ENCODE measurements at places on chromosomes 16 and 17.

DNA sequence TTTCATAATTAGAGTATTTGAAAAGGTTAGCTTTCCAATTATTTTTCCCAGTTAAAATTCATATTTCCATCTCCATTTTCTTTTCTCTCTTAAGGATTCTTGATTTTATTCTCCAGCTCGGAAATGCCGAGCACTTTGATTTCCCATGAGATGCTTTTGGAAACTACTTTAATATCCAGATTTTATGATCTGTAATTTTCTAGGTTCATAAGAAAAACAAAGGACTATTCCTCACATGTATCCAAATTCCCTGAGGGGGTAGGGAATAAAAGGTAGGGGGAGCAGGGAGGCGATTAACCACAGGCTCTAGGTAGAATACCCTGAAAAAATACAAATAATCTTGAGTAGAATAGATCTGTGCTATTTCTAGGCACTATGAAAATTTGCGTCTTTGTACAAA lies 938 bp downstream of the RNF43 start:
- no peak for DNase-seq

- DNase-seq: no peak
These were observed 272.2 kb downstream of the CDH13 start for GRCh38 chr16:82899006-82899405.

DNA sequence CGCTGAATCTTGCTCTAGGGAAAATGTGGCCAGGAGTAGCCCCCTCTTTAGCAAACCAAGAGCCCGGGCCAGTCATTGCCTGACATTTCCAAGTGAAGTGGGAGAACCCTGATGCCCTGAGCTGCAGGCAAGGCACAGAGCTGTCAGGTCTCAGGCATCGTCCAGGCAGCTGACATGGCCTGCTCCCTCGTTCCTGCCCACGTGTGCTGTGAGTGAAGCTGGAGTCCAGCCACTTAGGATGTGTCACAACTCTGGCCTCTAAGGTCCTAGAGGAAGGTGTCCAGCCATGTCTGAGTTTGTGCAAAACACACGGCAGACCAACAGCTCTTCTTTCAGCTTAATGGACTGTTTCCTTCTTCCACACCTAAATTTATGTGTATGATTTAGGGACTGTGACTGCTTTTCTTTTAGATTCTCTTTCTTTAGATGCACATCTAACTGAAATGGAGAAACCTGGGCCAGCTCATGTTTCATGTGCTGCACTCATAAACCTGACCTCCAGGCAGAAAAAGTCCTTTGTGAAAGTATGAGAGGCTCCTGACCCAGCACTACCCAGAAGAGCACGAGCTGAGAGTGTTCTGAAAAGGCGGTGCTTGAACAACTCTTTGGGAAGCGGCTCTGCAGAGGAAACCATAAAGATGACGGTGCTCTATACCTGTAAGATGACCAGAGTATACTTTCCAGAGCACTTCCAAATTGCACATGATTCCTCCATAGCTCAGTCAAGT lies 14.8 kb upstream of the LIMD2 start:
- no peak for DNase-seq

DNA sequence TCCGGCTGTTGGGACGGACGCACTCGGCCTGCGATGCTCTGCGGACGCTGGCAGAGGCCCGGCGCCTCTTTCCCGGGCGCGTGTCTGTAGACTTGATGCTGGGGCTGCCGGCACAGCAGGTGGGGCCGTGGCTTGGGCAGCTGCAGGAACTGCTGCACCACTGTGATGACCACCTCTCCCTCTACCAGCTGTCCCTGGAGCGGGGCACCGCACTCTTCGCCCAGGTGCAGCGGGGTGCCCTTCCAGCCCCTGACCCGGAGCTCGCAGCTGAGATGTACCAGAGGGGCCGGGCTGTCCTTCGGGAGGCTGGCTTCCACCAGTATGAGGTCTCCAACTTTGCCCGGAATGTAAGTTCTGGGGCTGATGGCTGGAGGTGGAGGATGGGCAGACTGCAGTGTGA lies 3.5 kb downstream of the RSAD1 start:
- no peak for DNase-seq

- no peak for DNase-seq
These were observed 5.8 kb downstream of the ZNF18 start for GRCh38 chr17:11991461-11991860.

GRCh38 chr17:80287038-80287437 lies 26.4 kb downstream of the RNF213 start:
- DNase-seq: no peak

DNA sequence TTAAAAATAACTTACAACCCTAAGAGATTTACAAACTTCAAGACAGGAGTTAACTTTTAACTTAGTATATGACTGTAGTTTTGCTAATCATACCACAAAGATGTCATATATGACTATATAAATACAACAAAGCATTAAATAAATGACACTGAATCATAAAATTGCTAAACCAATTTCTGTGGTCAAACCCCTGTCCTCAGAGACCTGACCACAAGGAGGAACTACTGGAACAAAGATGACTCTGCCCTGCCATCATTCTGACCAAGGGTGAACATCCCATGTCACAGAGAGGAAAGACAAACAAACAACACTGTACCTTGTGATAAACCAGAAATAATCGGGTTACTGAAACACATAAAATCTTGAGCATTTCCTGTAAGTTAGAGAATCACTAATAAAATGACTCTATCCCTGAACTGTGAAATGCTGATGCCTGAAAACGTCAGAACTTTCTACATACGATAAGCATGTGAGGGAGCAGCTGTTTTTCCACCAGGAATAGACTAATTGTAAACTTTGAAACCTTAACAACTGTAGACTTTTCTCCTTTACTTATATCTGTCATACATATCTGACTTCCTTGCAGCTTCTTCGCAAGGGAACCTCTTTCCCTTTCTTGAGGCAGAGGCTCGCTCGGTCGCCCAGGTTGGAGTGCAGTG lies 47.9 kb downstream of the WDR59 start:
- no peak for DNase-seq

DNA sequence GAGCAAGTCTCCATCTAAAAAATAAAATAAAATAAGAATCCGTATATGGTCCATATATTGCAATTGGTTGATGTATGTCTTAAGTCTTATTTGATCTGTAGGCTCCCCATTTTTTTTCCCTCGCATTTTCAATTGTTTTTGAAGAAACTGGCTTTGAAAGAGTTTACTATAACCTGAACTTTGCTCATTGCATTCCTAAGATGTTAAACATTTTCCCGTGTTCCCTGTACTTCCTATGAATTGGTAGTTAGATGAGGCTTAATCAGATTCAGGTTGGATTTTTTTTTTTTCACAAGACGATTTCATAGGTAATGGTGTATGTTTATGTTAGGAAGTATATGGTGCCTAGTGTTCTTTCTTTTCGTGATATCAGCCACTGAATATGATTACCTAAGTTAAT lies 3.3 kb downstream of the LRRC36 start:
- no peak for DNase-seq

DNA sequence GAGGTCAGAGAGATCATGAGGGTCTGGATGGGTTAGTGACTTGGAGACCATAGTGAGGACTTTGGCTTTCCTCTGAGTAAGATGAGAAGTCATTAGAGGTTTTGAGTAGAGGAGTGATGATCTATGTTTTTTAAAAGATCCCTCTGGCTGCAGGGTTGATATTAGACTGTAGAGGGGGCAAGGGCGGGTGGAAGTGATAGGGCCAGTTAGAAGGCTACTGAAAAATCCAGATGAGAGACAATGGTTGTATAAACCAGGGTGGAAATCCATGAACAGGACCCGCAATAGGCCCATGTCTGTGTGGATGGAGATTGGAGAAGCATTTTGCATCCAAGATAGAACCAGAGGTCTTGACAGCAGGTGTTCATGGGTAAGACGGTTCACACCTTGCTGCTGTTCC lies 9.8 kb downstream of the ITGAL start:
- no peak for DNase-seq

- no peak for DNase-seq
These were observed 19.9 kb downstream of the CLEC19A start for GRCh38 chr16:19305443-19305842.

DNA sequence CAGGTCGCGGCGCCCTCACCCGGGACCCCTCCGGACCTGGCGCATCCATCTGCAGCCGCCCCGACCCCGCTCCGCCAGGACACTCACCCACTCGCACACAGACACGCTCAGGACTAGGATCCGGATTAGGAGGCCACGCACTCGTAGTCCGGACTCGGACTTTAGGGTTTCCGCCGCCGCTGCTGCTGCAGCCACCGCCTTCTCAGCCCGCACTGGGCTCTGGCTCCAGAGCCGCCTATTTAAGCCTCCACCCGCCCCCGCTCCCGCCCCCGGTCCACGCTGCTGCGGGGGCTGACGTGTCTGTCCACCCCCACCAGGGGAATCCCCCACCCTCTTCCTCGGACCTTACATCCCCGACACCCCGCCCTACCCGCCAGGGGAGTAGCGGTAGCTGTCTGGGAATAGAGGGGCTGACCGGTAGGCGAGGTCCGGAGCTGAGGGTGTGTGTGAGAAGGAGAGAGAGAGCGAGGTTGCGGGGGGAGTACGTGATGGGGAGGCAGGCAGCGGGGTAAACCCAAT lies at the start of gene RRAD:
Gene RRAD (minus strand): TSS at position 214 of the 519 bp plus-strand sequence. CDS start 356 bp downstream, outside the sequence.
- DNase-seq: no peak

GRCh38 chr16:89523680-89524344 lies 15.6 kb downstream of the SPG7 start:
- no peak for DNase-seq

DNA sequence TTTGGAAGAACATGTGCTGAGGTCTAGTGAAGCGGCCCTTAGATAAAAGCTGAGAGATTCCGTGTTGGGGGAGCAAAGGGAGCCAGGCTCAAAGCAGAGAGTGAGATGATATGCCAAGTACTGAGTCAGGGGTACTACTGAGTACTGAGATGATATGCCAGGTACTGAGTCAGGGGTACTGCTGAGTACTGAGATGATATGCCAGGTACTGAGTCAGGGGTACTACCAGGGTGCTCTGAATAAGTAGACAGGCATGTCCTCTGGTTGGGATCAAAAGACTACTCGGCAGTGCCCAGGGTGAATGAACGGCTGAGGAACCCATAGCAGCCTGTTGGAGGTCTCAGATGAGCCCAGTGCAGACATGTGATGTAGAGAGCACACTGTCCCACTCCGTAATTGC lies 239.0 kb downstream of the SOX9 start:
- DNase-seq: no peak

DNA sequence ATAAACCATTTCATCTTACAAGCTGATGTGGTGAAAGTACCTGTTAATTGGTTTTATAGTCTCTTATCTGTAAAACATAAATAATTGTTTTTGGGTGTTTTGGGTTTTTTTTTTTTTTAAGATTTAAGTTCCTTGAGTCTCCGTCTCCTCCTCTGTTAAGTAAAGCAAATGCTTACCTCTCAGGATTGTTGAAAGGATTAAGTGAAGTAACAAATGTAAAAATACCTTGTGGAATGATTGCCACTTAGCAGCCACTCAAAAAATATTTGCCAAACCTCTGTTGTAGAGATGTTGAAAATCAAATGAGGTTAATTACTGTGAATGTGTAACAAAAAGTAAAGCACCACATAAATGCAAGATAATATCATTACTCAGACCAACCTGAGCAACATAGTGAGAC lies 19.2 kb downstream of the LIMD2 start:
- no peak for DNase-seq

GRCh38 chr16:85923153-85924021 lies 24.4 kb downstream of the IRF8 start:
- no peak for DNase-seq

DNA sequence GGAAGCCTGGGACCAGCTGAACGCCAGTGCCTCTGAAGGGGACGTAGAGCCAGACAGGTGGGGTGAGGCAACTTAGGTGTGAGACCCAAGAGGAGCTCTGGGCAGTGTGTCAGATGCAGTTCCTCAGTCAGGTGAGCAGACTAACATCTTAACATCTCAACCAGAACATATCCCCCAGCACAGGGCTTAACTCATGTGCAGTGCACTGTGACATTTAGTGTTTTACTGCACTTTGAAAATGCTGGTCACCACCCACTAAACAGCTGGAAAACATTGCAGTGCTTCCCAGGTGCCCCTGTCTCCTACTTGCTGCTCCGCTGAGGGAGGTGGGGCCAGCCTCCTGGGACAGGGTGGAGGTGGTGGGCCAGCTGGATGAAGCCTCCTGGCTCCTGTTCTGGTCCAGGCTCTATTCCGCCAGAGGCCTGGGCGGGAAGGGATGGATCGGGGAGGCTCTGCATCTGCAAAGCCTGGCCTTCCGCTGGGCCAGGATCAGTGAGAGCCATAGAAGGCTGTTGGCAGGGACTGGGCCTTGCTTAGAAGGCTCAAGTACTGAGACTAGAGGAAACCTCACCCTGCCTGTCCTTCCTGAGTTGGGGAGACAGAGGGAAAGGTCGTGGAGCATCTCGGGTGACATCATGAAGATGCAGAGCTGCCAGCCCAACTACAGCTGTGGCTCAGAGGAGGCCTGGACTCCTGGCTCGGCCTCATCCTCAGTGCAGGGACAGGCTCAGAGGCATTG lies 7.9 kb upstream of the MRC2 start:
- no peak for DNase-seq

DNA sequence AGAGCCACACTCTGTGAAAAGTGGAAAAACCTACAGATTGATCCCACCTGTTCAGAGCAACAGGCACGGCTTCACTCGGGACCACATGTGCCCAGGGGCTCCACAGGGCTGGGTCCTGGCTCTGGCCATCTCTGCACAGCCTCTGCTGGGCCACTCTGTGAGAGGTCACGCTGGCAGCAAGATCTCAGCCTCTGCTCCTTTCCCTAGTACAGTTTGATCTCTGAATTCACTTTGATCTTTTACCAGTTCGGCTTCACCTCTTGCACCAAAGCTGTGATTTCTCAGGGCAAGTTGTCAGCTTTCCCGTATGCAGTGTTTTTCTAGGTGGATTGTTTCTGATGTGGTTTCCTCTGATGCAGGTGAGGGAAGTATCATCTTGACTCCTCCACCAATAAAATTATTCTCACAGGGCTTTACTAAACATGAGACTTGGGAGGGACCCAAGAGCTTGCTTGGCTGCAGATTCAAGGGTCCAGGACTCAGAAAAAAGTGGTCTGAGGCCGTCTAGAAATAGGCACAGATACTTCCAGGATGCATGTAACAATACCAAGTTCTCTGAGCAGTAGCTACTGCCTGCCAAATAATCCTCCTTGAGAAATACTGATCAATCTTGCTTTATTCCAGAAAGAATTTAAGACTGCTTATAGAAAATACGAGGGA lies 24.0 kb upstream of the ALDH3A1 start:
- no peak for DNase-seq

- DNase-seq: no peak
These were observed 983.9 kb downstream of the CDH11 start for GRCh38 chr16:64138006-64138405.

- DNase-seq: no peak
These were observed 57.1 kb upstream of the ANKFN1 start for GRCh38 chr17:56096026-56096810.

GRCh38 chr16:78709137-78709884 lies 609.9 kb downstream of the WWOX start:
- no peak for DNase-seq

All from activated CD4-positive, alpha-beta T cell treated with anti-CD3 and anti-CD28 coated beads, Interleukin-2, amount 50 U/mL, for 4 hours (primary cell).